ENCODE measurements at places on chromosomes 12 and 14. TPM values are rescaled to one million over a fixed set of nuclear protein-coding genes. Genes with fewer than 3 reads are reported as not detected.

Gene FAM181A
- total RNA-seq: 0.17 TPM

Gene FIGNL2
- total RNA-seq: not detected

Gene CDC42BPB
- total RNA-seq: 78.5 TPM

Gene RSRC2
- total RNA-seq: 88.5 TPM

Gene SLC39A5
- not detected for total RNA-seq

Gene AMIGO2
- 96.1 TPM for total RNA-seq

Gene SELPLG
- total RNA-seq: 0.50 TPM

Gene VPS29
- total RNA-seq: 56.3 TPM

Gene CLEC4D
- total RNA-seq: not detected

Gene TRAFD1
- total RNA-seq: 20.0 TPM

Measured in mammary epithelial cell (primary cell).